Coronary artery (tissue), 2 donors: ENCODE measurements at places on chromosomes 2 and 18.

GRCh38 chr2:48529676-48530032 lies 300 bp upstream of the STON1 start:
- DNase-seq, result no peak

DNA sequence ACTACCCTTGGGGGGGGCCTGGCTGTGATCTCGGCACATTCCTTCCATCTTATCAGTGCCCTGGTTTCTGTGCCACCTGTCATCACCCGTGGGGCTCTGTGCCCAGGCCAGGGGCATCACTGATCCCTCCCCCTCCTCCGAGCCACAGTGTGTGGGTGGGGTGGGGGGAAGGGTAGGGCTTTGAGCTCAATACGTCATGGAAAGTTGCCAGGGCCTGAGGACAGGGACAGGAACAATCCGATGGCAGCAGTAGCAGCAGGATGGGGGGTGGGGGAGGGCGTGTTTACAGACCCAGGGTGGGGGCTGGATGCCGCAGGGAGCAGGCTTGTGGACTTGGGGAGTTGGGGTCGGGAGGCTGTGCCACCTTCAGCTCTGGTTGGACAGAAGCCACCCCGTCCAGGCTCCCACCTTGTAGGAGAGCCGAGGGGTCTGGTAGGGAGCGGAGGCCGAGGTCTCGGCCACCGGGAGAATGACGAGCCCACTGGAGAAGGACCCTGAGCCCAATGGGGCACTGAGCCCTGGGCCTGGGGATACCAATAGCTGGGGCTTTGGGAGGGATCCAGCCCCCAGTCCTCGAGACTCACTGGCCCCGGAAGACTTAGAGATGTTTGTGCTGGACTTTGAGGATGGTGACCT lies 3.5 kb downstream of the SLC4A3 start:
- DNase-seq, result no peak

DNA sequence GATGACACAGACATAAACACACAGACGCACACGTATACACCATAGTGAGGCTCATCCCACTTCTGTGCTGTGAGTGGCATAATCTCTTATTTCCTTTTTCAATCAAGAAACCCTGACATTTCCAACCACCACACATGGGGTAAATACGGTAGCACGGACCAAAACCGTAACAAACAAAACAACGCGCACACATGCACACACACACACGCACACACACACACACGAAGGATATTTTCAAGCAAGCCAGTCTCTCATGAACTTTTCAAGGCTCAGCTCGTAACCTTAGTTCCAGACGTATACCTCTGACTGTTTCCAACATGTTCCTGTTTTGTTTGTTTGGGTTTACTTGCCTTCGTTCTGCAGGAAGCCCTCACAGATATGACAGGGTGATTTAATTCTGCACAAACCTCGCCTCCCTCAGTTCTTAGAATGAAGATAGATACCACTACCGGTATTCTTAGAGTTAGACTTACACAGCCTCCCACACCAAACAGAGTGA lies 119.8 kb downstream of the BCL2 start:
- DNase-seq, result no peak

DNA sequence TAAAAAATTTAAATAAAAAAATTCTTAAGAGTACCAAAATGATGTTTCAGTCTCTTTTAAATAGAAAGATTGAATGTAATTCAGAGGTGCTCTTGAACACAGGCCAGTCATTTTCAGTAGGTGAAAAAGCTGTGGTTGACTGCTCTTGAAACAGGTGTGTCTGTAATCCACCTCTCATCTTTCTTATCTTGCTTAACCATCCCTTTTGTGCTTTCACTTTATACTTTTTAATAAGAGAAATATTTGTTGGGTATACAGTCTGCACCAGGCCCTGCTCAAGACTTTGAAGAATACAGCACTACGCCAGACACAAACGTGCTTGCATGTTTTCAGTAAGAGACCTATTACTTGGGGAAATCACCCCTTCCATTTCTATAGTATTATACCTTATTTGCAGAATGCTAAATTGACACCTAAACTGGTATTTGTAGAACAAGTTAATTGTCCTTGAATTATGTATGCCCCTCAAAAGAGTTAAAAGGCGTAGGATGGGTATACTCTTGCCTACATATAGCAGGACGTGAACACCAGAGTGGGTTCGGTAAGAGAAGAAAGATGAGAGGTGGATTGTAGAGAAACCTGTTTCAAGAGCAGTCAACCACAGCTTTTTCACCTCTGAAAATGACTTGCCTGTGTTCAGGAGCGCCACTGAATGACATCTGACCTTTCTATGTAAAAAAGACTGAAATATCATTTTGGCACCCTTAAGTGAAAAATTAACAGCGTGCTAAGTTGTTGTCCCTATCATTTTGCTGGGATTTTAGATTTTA lies 4.0 kb upstream of the RTN4 start:
- no peak for DNase-seq

DNA sequence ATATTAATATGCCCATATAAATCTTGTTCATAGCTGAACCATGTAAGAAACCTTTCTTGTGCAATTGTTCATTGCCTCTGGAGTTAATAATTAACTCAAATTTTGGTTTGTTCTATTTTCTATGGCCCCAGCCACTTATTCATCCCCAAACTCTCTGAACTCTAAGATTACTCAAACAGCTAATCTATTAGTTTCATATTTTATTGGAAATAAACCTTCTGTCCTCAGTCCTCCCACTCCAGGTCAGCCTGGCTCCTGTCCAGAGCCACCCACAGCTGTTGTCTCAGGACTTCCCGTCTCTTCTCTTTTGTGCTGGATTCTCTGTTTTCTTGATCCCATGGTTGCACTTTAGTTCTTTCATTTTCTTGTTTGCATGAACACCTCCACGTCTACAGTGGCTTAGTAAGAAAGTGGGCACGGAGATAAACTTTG lies 4.4 kb upstream of the RNF103 start:
- no peak for DNase-seq

DNA sequence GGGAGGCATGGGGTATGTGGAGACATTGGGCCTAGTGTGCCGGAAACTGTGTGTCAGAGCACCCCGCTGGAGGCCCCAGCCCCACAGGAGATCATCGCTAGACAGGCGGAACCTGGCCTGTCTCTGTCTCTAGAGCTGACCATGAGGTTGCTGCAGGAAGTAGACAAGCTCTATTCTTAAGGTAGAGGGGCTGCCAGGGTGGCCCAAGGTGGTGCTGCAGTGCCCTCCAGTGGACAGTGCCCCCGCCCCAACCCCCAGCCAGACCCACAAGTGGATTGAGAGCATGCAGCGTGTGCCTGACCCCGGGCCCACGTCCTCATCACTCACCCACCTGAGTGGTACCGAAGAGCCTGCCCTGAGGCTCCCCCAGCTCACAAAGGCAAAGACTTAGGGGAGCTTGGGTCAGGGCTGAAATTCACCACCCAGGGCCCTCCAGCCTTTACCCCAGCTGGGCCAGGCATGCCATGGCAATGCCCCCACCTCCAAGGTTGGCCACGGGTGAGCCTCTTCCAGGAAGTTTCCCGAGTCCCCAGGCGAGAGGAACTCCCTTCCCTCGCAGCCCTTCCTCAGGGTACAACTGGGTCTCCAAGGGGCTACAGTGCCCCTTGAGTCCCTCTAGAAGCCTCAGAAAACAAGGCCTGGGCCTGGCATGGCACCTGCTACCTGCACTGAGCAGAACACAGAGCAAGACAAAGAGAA lies 155.0 kb downstream of the TTC32 start:
- peak; percentile 67 for DNase-seq

DNA sequence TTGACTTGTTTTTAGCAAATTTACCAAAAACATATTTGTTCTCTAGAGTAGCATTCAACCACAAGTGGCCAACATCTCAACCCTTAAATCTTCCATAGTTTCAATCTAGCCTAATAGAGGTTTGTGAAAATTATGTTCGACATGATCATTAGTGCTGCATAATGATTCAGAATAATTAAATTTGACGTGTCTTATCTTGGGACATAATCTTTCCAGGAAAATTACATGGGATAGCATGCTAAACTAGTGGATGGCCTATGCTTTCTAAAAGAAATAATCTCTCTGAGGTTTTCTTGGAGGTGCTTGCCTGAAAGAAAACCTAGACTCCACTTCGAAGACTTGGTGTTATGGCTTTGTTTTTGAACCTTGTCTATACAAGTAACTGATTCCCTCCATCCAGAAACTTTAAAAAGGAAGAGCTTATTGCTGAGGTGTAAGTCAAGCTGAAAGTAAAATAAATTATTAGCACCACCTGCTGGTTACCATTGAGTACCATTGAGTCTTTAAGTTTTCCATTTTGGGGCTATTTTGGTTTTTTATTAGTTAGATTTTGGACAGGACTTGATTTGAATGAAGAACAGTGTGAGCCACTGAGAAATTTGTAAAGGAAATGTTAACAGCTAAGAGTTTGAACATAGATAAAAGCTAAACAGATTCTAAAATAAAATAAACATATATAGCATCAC lies 32.7 kb downstream of the COX7A2L start:
- no peak for DNase-seq

DNA sequence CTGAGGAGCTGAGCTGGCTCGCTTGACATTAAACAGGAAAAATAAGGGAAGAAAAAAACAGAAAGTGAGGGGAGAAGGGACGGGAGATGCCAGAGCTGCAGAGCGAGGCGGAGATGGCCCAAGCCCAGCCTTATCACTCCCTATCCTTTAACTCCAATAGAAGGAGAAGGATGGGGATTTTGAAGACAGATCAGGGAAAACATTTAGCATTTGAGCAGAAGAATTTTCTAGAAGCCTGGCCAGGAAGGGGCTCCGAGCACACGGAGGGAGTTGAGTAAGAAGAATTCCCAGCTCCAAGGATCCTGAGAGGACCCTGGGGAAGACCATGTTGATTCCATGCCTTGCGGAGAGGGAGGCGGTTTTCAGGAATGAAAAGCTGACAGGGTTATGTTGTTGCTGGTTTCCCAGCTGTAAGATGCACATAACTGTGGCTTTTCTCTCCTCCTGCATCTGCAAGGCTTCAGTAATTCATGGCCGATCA lies 35.6 kb downstream of the TWIST2 start:
- no peak for DNase-seq

- DNase-seq, result no peak
Observed at GRCh38 chr2:138087751-138088593, 123.7 kb downstream of the HNMT start.

- DNase-seq, result no peak
Observed at GRCh38 chr2:109054865-109055264, 65.8 kb upstream of the EDAR start.

GRCh38 chr18:64090876-64091275 lies 58.0 kb downstream of the LINC00305 start:
- no peak for DNase-seq

DNA sequence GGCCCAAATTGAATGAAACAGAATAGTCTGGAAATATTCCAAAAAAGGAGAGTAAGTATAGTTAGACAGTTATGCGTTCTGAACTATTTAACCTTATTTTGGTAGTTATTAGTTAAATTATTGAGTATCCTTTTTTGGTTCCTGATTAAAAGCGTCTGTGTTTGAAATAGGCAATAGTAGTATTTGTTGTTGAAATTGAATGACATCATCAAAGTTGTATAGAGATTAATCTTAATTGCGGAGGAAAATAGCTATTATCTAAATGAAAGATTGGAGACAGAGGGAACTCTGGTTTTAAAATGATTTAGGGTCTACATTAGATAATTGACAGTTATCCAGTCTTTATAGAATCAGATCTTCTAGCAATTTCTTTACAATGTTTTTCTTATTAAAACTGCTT lies 115.8 kb downstream of the BIRC6 start:
- no peak for DNase-seq

DNA sequence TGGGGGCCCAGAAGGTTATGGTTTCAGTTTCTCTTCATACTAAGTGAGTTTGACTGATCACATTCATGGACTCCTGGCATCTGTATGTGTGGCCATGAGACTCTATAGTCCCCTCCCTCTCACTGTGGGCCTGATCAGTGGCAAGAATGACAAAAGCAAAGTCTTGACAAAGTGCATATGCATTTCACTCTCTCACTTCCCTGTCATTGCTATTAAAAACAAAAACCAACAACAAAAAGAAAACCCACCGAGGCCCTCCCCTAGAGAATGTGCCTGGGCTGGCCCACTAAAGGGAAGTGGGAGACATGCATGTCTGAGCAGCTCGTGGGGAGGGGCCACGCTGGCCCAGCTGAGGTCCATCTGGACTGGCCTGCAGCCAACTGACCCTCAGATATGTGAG lies 600.1 kb upstream of the RAB6C start:
- no peak for DNase-seq

- DNase-seq, result no peak
Observed at GRCh38 chr18:77134611-77135010, 2.0 kb upstream of the MBP start.

GRCh38 chr18:8893221-8893620 lies 187.9 kb downstream of the MTCL1 start:
- no peak for DNase-seq

DNA sequence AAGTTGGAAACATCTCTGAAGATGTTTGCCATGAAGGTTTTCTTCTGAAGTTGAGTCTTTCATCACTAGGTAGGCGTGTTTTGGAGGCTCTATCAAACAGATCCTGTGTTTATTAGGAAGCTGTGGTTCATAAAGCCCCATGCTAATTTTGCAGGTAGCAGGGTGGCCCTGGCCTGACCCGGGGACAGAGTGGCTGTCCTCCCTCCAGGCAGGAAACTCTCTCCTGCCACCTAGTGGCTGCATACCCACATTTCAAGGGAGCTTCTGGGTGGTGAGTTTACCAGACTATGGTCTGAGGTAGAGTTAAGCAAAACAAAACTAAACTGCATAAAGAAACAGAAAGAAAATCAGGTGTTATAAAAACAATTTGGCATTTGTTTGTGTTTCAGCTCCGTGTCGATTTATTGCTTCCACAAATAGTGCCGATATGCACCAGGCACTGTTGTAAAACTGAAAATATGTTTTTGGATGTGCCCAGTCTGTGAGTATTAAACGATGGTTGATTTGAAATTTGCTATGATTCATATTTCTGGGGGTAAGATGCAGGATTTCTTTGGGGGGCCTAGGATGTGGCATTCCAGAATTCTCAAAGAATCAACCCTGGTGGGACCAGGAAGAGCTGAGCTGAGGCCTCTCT lies 26.0 kb upstream of the IL37 start:
- no peak for DNase-seq

DNA sequence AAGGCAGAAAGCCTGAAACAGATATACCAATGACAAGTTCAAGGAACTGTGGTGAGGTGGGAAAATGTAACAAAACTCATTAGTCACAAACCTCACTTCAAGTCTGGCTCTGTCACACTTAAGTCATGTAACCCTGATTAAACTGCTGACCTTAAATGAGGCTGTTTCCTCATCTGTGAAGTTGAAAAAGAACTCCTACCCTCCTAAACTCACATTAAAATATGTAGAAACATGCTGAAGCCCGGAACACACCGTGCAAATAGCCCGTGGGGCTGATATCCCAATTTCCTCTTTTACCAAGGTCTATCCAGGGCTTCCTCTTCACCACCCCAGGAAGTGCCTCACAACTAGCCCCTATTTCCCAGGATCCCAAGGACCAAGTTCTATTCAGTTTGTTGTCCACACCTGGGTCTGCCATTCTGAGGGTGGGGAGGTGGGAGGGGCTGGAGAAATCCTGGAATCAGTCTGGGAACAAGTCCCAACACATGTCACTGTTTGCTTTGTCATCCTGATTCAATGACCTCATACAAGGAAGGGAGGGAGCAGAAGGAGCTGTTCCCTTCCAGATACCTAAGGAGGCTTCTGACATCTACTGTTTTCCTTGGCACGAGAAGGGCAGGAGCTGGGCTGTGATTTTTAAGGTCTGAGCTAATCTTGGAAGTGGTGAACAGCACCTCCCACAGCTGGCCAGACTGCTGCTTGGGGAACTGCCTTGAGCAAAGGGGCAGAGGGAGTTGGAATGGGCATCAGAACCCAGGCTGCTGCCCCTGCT lies 42.3 kb downstream of the SLC4A1AP start:
- DNase-seq, result peak; percentile 96

- DNase-seq, result peak; percentile 57
Observed at GRCh38 chr2:239194731-239195317, 206.0 kb downstream of the HDAC4 start.

GRCh38 chr2:164840930-164841718 lies 499 bp downstream of the COBLL1 start:
- DNase-seq, result peak; percentile 77
